Endothelial cell (in vitro differentiated cells): ENCODE measurements at places on chromosomes 13 and 19. TPM values are rescaled to one million over a fixed set of nuclear protein-coding genes. Genes with fewer than 3 reads are reported as not detected.

GRCh38 chr19:31092274-31092673, 257.0 kb downstream of the TSHZ3 start:
- H3K27me3 ChIP-seq = peaks cover 6% of the 10 kb centered on the region
- H3K36me3 ChIP-seq = no peaks in the 10 kb centered on the region
- no peak overlapping the region for H3K4me3 ChIP-seq

- peaks cover 12% of the 10 kb centered on the region for H3K27me3 ChIP-seq
- DNase-seq = no peak
- no peak overlapping the region for H3K27ac ChIP-seq
- H3K4me3 ChIP-seq = no peak overlapping the region
- H3K4me1 ChIP-seq = no peaks in the 10 kb centered on the region
- H3K36me3 ChIP-seq = peaks cover 10% of the 10 kb centered on the region
Observed at GRCh38 chr13:111329641-111330040, 9.2 kb downstream of the TEX29 start.

DNA sequence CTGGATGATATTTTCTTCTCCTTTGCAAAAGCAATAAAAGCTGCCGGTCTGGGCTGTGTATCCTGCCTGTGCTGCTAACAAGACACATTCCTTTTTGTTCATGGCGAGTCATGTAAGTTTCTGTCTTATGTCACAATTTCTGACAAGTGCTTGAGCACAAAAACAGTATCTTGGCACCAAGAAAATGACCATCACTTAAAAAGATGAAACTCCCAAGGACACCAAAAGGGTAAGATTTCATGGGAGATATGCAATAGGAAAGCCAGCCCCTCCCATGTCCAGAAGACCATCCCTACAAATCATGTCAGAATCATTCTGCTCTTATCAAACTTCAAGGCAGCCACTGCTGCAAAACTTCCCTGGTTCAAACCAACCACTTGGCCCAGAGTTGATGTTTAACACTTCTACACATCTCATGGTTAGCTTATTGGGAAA, 375.4 kb upstream of the ZNF507 start:
- no peak overlapping the region for H3K27ac ChIP-seq
- no peaks in the 10 kb centered on the region for H3K36me3 ChIP-seq
- DNase-seq = no peak

The TSSK6 gene
- total RNA-seq = 2.7 TPM

The SIAH3 gene
- 0.08 TPM for total RNA-seq

- peaks cover 7% of the 10 kb centered on the region for H3K27me3 ChIP-seq
- peak overlapping the region; percentile 62 for H3K27ac ChIP-seq
- H3K4me3 ChIP-seq = peak overlapping the region; percentile 59
- H3K4me1 ChIP-seq = peaks cover 11% of the 10 kb centered on the region
- DNase-seq = no peak
- H3K36me3 ChIP-seq = peaks cover 7% of the 10 kb centered on the region
Observed at GRCh38 chr19:56312787-56313657, 1.6 kb downstream of the ZSCAN5A start.

The SIN3B gene
- total RNA-seq = 84.8 TPM

The KIR2DL4 gene
- total RNA-seq = not detected

The ZNF492 gene
- total RNA-seq = not detected

DNA sequence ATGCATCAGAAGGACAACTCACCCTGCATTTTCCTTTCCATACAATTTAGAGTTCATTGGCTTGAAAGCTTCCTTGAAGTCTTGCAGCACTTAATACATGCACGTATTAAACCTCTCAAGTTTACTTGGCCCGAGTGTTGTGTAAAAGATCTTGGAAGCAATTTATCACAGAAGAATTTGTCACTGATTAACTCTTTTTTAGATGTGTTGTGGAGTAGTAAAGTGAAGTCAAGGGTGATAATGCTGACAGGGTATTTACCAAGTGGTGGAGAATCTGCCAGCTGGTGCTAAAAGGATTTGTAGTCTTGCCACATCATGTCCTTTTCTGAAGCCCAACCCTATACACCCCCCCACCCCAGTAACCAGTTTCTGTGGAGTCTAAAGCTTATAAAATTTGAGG, 421.0 kb upstream of the MIR17HG start:
- DNase-seq = no peak
- H3K27me3 ChIP-seq = peaks cover 2% of the 10 kb centered on the region
- no peaks in the 10 kb centered on the region for H3K4me1 ChIP-seq

The KASH5 gene
- 0.26 TPM for total RNA-seq

DNA sequence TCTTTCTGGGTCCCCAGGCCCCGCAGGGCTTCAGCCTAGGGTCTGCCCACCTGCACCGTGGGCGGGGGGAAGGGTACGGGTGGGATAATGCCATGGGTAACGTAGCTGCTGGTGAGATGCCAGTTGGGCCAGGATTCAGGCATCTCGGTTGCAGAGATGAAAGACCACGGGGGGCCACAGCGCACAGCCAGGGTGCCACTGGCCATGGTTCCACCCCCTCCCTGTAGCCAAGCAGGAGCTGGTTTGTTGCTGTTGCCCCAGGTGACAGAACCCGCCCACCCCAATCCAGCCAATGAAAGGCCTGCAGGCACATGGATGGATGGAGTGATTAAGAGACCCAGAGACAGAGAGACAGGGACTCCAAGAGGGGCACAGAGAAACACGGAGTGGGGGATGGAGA, 1.0 kb upstream of the CGB7 start:
- no peaks in the 10 kb centered on the region for H3K36me3 ChIP-seq
- H3K27me3 ChIP-seq = peaks cover 26% of the 10 kb centered on the region
- DNase-seq = no peak
- no peak overlapping the region for H3K27ac ChIP-seq

- no peaks in the 10 kb centered on the region for H3K36me3 ChIP-seq
- H3K4me1 ChIP-seq = peaks cover 3% of the 10 kb centered on the region
- H3K27me3 ChIP-seq = peaks cover 3% of the 10 kb centered on the region
- no peak overlapping the region for H3K27ac ChIP-seq
- DNase-seq = no peak
- H3K4me3 ChIP-seq = no peak overlapping the region
Observed at GRCh38 chr13:29924482-29925350, 74.3 kb upstream of the UBL3 start.

DNA sequence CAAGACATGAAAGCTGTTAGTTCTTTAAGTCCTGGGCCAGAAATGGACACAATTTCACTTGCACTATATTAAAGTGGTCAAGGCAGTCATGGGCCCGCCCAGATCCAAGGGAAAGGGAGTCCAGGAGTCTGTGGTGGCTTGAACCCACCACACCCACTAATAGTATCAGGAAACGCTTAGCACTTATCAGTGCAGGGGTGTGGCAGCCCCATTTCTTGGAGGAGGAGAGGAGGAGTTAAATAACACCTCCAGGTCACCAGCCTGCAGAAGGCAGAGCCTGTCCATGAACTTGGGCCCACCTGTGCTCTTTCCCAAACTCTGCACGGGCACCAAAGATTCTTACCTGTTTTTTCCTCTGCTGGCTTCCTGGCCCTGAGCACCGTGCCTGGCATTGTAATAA, 5.4 kb upstream of the NTN5 start:
- no peak overlapping the region for H3K27ac ChIP-seq
- H3K27me3 ChIP-seq = peaks cover 3% of the 10 kb centered on the region
- no peak for DNase-seq
- H3K4me1 ChIP-seq = no peaks in the 10 kb centered on the region
- no peak overlapping the region for H3K4me3 ChIP-seq
- H3K36me3 ChIP-seq = no peaks in the 10 kb centered on the region

DNA sequence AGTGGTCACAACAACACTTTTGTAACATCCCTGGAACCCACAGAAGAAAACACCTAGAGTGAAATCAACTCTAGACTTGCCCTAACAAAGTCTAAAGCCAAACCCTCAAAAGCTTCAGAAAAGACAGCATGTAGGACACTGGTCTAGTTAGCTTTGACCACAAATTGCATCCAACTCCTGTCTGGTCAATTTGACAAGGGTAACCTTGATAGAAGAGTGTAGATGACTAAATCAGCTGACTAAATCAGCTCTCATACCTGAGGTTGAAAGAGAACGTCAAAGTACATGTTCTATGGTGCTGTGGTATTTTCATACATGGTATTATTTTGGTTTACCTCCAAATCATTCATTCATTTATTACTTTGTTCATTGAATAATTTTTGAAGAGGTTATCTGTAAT, 272.8 kb downstream of the KLF5 start:
- no peaks in the 10 kb centered on the region for H3K36me3 ChIP-seq
- no peaks in the 10 kb centered on the region for H3K27me3 ChIP-seq
- H3K4me1 ChIP-seq = peaks cover 4% of the 10 kb centered on the region
- DNase-seq = no peak

DNA sequence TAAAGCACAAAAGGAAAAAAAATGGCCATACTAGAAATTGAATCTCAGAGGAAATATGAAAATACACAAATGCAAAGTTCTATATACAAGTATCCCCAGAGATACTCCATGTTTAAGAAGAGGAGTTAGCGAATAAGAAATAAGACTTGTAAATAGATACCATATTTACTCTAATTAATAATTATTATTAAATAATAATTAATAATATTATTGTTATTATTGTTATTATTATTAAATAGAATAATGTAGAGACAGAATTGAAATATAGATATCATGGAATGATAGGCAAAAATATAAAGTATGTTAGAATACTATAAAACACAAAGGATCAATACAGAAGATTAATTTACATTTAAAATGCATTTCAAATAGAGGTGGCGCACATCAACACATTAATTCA, 1047.5 kb upstream of the MIR17HG start:
- no peaks in the 10 kb centered on the region for H3K4me1 ChIP-seq
- no peak for DNase-seq
- H3K27me3 ChIP-seq = no peaks in the 10 kb centered on the region
- H3K36me3 ChIP-seq = no peaks in the 10 kb centered on the region
- H3K4me3 ChIP-seq = no peak overlapping the region
- H3K27ac ChIP-seq = no peak overlapping the region

DNA sequence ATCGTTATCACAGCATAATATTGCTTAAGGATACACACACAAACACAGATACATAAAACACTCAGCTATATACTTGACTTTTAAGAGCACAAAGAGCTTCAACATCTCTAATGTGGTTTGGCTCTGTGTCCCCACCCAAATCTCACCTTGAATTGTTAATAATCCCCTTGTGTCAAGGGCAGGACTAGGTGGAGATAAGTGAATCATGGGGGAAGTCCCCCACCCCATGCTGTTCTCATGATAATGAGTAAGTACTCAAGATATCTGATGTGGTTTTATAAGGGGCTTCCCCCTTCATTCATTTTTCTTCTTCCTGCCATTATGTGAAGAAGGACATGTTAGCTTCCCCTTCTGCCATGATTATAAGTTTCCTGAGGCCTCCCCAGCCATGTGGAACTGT, 481.4 kb downstream of the PCDH9 start:
- H3K4me3 ChIP-seq = no peak overlapping the region
- H3K27ac ChIP-seq = no peak overlapping the region
- no peaks in the 10 kb centered on the region for H3K36me3 ChIP-seq
- no peaks in the 10 kb centered on the region for H3K27me3 ChIP-seq
- H3K4me1 ChIP-seq = no peaks in the 10 kb centered on the region

The PLEKHA4 gene
- total RNA-seq = 14.1 TPM

GRCh38 chr13:42106998-42107397, 58.5 kb downstream of the DGKH start:
- peaks cover 3% of the 10 kb centered on the region for H3K27me3 ChIP-seq
- peaks cover 16% of the 10 kb centered on the region for H3K36me3 ChIP-seq
- H3K4me3 ChIP-seq = peak overlapping the region; percentile 11
- H3K4me1 ChIP-seq = peaks cover 47% of the 10 kb centered on the region
- H3K27ac ChIP-seq = peak overlapping the region; percentile 44
- no peak for DNase-seq

GRCh38 chr13:79585033-79585432, 104.1 kb downstream of the NDFIP2 start:
- H3K27ac ChIP-seq = no peak overlapping the region
- no peak for DNase-seq
- no peak overlapping the region for H3K4me3 ChIP-seq

DNA sequence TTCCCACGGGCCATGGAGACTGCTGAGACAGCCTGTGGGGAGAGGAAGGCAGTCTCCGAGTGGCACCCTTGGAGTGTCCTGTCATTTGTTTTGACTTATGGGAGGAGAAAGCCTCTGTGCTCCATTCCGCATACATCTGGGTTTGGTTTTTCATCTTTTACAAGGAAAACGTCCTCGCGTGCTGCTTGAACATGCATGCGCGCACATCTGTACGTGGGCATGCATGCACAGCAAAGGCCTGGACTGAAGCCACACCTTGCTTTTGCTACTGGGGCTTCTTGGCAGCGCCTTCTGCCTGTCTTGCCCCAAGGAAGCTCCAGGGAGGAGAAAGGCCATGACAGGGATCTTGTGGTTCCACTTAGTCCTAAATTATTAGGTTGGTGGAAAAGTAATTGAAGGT, 44.0 kb downstream of the SUGP2 start:
- DNase-seq = no peak
- no peak overlapping the region for H3K27ac ChIP-seq
- H3K36me3 ChIP-seq = peaks cover 23% of the 10 kb centered on the region
- peaks cover 8% of the 10 kb centered on the region for H3K27me3 ChIP-seq
- peaks cover 22% of the 10 kb centered on the region for H3K4me1 ChIP-seq
- no peak overlapping the region for H3K4me3 ChIP-seq

The SNRNP70 gene
- 203 TPM for total RNA-seq

The ZNF761 gene
- total RNA-seq = 21.9 TPM

DNA sequence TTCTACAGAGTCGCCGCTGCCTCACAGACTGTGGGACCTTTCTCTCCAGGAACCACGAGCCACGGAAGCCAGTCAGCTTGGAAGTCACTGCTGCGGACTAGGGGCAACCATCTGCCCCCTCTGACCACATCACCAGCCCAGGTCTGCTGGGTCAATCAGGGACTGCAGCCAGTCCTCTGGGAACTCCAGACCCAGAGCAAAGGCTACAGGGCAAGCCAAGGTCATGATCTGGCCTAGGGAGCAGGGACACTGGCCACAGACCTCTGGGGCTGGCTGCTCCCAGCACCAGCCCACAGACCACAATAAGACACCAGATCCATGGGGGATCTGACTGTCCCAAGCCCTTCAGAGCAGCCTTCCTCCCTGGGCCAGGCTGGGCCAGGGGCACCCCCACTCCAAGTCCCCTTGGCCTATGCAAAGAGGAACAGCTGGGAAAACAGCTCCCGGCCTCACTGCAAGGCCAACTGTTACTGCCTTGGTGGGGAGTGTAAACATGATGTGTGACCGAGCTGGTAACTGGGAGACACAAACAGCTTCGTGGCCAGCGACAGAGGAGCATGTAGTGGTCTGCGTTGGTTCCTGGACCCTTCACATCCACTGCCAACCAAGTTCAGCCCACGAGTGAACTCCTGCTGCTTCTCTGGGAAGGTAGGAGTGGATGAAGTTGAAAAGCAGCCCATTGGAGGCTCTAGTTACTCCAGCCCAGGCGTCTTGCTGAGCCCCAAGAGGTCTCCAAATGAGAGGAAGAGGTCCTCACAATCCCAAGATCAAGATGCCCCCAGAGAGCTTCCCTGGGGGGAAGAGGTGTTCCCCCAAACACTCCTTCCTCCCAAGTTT, 1.5 kb downstream of the AKT2 start:
- peak overlapping the region; percentile 97 for H3K4me3 ChIP-seq
- no peak for DNase-seq
- peaks cover 19% of the 10 kb centered on the region for H3K4me1 ChIP-seq
- H3K27ac ChIP-seq = peak overlapping the region; percentile 95
- peaks cover 10% of the 10 kb centered on the region for H3K27me3 ChIP-seq

GRCh38 chr13:44660050-44660449, 83.9 kb upstream of the TSC22D1 start:
- H3K4me3 ChIP-seq = no peak overlapping the region
- peaks cover 2% of the 10 kb centered on the region for H3K27me3 ChIP-seq
- DNase-seq = no peak
- no peak overlapping the region for H3K27ac ChIP-seq
